ENCODE measurements at places on chromosomes 2 and 18. TPM values are rescaled to one million over a fixed set of nuclear protein-coding genes. Genes with fewer than 3 reads are reported as not detected.

The CHRNA1 gene
- 0.50 TPM for total RNA-seq

GRCh38 chr2:3137651-3138300 lies 239.8 kb downstream of the EIPR1 start:
- H3K27me3 ChIP-seq = no peaks in the 10 kb centered on the region
- H3K4me1 ChIP-seq = no peaks in the 10 kb centered on the region
- H3K4me3 ChIP-seq = no peak overlapping the region
- no peaks in the 10 kb centered on the region for H3K36me3 ChIP-seq
- no peak for DNase-seq
- no peak overlapping the region for H3K27ac ChIP-seq

The GAREM1 gene
- 17.1 TPM for total RNA-seq

DNA sequence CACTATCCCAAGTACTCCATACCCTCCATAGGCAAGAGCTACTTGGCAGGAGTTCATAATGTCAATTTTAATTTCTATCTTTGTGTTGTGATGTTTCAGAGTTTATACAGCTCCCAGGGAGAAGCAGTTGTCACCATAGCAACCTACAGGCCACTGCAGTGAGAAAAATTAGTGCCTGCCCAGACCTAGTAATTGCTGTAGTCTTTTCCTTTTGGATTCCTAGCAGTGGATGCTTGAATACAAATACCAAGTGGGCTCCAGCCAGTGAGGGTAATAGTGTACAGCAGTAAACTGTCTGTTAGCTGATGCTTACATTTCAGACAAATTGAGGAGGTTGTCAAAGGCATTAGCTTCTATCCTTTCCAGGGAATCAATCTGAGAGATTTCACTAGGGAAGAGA lies 26.7 kb downstream of the LHCGR start:
- DNase-seq = no peak
- no peak overlapping the region for H3K27ac ChIP-seq
- no peaks in the 10 kb centered on the region for H3K27me3 ChIP-seq
- H3K36me3 ChIP-seq = no peaks in the 10 kb centered on the region
